ENCODE measurements at places on chromosomes 4 and X. TPM values are rescaled to one million over a fixed set of nuclear protein-coding genes. Genes with fewer than 3 reads are reported as not detected.

NUP62CL gene
- 3.2 TPM for polyA plus RNA-seq

MAGEA2 gene
- not detected for polyA plus RNA-seq

DNA sequence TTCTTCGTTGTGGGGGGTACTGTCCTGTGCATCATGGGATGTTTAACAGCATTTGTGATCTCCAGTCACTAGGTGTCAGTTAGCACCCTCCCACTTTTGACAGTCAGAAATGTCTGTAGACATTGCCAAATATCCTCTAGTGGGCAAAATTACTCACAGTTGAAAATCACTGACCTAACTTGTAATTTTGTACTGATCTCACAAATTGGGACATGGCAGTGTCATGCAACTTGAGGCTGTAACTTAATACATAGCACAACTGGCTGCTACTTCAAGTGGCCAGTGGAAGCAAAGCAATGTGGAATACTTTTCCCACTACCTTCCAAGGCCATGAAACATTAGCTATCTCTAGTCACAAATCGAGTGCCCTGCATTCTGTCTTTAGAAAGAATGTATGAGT, 23.2 kb upstream of the TSPAN7 start:
- no peak for DNase-seq

NUDT10 gene
- 29.5 TPM for polyA plus RNA-seq

GRCh38 chrX:67619253-67619652, 75.4 kb downstream of the AR start:
- DNase-seq: no peak

GRCh38 chrX:115058276-115058675, 40.9 kb upstream of the IL13RA2 start:
- no peak for DNase-seq
